Epithelial cell of esophagus (primary cell): ENCODE measurements at places on chromosomes 7 and 10.

DNA sequence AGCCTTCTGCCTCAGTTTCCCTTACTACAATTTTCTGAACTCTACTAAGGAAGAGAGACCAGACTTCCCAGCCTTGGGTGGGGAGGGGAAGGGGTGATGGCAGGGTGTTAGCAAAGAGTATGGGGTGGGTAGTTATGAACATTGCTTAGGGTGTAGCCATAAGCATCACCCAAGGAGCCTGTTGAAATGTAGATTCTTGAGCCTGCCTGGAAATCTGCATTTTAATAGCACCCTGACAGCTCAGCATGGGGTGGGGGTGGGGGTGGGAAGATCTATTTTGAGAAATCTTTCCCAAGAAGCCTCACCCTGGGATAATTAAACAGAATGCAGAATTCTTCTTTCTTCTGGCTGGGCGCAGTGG is 164.8 kb downstream of the NRF1 start:
- DNase-seq, result no peak

DNA sequence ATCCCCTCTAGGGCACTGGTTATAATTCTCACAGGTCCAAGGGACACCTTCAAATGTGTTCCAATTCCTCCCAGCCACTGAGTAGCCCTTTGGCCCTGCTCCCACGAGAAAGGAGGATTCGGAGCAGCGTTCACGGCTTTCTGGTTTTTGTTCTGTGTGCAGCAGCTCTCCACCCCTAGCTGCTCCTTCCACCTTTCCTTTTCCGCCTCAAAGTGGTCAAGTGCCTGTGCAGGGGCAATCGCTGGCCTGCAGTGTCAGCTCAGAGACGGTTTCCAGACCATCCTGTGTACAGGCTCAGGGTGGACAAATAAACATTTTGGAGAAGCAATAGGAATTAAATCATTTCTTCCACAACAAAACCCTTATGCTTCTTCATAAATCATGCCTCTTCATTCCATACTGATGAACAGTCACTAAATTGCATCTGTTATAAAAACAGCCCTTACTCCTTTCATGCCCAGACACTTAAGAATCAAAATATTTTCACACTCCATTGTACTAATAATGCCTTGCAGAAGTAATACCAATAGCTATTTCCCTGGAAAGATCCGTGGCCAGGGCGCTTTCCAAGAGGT is 1.1 kb downstream of the KIAA1549 start:
- DNase-seq, result peak; percentile 16

GRCh38 chr7:18117482-18117881 is 89.8 kb upstream of the PRPS1L1 start:
- DNase-seq, result peak; percentile 6

- no peak for DNase-seq
These were observed 8.7 kb downstream of the ESYT2 start for GRCh38 chr7:158820656-158821055.

DNA sequence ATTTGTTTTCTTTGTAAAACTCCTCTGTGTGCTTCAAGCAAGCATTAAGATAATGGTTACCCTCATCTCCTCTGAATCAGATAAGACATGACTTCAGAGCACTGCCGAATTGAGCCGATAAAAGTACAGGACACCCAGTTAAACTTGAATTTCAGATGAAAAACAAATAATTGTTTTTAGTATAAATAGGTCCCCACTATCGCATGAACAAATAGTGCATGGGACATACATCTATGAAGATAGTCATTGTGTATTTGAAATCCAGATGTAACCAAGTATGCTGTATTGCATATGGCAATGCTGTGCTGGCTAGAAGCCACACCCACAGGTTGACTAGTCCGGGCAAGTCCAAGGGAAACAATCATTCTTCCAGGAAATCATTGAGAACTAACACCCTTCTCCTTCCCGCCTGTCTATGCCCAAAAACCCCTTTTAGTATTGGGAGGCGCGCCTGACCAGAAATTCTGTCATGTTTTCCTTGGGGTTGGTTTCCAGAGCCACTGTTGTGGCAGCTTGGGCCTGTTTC is 12.6 kb upstream of the FGFR2 start:
- peak; percentile 89 for DNase-seq

GRCh38 chr10:94225589-94225988 is 137.2 kb downstream of the NOC3L start:
- peak; percentile 22 for DNase-seq

DNA sequence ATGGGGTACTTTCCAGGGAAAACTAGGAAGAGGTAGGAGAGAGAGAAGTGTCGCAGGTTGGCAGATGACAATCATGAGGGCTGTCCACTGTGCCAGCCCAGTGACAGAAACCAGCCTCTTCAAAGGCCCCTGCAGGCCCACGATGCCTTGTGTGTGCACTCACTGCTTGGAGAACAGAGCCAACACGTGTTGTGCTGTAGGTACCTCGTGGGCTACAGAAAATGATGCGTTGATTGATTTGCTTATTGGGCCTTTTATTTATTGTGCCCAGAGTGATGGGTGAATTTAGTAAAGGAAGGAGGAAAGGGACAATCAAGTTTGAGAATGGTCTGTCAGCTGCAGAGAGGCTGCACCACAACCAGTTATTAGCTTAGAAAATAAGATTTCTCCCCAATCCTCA is 215.1 kb downstream of the PLXNA4 start:
- DNase-seq, result no peak

- no peak for DNase-seq
These were observed 493.0 kb downstream of the KCNMA1 start for GRCh38 chr10:77144656-77145055.

DNA sequence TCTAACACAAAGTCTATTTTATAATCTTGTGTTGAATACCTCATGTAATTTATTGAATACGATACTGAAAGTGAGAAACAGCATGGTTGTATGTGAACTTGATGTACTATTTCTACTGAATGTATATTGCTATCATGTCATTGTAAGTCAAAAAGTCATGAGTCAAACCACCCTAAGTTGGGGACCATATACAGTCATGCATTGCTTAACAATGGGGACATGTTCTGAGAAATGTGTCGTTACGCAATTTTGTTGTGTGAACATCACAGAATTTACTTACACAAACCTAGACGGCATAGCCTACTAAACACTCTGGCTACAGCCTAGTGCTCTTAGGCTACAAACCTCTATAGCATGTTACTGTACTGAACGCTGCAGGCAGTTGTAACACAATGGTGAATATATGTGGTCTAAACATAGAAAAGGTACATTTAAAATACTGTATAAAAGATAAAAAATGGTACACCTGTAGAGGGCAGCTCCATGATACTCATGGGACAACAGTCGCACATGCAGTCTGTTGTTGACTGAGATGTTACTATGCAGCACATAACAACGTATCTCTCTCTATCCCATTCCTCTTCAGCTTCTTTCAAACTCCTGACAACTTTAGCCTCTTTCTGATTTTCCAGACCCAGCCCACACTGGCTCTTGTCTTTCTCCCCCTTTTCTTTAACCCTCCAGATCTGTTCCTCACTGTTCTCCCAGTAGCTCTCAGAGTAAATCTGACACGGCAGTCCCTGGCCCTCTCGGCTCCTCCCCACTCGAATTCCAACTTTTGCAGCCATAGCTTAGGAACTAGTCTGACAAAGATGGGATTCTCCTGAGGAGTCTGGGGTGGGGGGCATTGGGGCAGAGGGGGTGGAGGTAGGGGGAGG is 90.1 kb downstream of the SNX10 start:
- DNase-seq, result no peak
